ENCODE measurements at places on chromosomes 2 and 18.

DNA sequence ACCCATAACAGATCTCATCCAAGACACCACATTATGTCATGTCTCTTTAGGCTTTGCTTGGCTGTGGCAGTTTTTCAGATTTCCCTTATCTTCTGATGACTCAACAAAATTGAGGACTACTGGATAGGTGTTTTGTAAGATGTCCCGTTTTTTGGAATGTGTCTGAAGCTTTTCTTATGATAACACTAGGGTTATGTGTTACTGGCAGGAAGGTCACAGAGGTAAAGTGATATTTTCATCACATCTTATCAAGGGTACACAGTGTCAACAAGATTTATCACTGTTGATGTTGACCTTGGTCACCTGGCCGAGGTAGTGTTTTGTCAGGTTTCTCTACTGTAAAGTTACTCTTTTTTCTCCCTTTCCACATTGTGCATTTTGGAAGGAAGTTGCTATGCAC, 44.8 kb upstream of the UPP2 start:
- DNase-seq: no peak

DNA sequence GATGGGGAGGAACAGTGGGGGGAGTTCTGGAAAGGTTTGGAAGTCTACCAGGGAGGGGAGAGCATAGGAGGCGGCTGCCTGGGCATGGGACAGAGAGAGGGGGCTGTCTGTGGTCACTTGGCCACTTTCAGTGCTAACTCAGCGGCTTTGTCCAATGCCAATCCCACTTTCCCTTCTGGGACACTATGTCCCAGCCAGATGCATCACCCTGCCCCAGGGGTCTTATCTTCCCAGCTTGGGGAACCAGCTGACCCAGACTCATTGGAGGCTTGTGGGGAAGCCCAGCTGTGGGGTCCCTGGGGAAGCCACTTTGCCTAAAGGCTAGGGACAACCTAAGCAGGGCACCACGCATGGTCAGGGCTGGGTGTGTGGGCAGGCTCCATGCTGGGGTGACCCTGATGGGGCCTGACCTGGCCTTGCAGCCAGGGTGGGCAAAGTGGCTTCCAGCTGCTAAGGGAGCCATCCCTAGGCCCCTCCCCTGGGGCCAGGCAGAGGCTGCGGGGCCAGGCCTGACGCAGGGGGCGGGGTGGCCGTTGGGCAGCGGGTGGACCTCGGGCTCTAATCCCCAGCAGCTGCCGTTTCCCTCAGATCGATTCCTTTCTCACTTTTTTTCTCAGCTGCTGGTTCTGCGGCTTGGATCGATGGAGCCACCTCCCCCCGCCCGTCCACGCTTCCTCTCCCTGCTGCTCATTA, 1.6 kb upstream of the ASIC4 start:
- no peak for DNase-seq

- DNase-seq: no peak
These were observed 884.8 kb upstream of the ZEB2 start for GRCh38 chr2:145404690-145405089.

DNA sequence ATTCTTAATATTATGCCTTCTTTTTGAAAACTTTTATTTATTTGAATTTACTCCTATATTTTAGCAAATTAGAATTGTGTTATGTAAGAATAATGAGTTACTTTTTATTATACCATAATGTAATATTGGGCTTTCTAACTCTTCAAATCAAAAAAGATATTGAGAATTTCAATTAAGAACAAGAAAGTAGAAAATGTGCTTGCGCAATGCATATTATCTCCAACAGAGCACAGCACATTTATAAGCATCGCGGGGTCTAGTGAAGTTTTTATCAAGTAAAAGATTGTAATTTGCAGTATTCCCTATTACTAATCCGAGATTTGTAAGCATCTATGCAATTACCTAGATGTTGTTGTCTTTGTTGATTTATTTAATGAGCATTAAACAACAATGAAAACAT, 829.1 kb upstream of the CNTNAP5 start:
- no peak for DNase-seq

DNA sequence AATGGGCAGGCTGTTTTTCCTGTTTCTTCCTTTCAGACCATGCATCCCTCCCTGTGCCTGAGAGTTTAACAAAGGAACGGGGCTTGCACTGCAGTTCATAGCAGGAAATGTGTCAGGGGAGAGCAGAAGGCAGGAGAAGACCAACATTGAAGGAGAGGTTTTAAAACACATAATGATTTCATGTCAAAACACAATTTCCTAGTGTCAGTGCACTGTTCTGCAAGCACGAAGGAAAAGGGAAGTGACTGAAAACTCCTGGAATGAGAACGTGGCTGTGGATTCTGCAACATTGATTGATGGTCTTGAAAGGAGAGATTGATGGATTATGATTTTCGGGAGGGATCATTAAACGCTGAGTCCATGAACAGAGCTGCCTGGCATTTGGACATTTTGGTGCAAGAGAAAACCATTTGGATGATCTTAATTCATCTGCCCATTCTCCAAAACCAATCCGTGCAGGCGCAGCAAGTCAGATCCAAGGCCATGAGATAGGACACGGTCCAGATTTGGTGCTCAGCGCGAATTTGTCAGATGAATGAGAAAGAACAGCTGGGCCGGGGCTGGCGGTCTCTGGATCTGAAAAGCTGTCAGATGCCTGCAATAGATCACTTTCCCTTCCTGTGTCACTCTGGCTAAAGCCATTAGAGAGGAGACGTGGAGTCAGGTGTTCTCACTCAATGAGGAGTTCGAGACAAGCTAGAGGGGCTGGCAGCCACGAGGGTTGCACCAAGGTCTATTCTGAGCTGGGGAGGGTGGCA, 38.4 kb downstream of the C1QL2 start:
- no peak for DNase-seq

GRCh38 chr2:186274936-186275575, 211.0 kb upstream of the ZC3H15 start:
- no peak for DNase-seq

GRCh38 chr2:27798486-27798885, 27.0 kb downstream of the MRPL33 start:
- DNase-seq: no peak

DNA sequence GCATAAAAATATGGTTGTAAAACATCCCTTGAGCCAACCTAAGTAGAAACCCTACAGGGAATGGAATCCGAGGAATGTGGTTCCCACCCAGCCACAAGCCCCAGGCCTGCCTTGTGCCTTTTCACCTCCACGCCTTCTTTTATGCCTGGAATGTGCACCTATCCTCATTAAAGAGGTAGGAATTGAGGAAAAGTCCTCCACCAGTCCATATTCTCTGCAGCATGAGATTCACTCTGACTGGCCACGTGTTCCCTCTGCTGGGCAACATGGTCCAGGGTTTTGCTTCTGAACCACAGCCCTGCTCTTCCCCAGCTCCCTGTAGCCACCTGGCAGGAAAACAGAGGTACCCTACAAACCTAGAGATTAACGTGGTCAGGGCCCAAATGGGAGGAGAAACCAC, 787.9 kb upstream of the RAB6C start:
- DNase-seq: no peak

- DNase-seq: no peak
These were observed 26.4 kb downstream of the ST3GAL5 start for GRCh38 chr2:85862426-85862825.
